ENCODE measurements at places on chromosomes 16 and 17. TPM values are rescaled to one million over a fixed set of nuclear protein-coding genes. Genes with fewer than 3 reads are reported as not detected.

- DNase-seq: no peak
These were observed 131.8 kb downstream of the CDH11 start for GRCh38 chr16:64990101-64990500.

DNA sequence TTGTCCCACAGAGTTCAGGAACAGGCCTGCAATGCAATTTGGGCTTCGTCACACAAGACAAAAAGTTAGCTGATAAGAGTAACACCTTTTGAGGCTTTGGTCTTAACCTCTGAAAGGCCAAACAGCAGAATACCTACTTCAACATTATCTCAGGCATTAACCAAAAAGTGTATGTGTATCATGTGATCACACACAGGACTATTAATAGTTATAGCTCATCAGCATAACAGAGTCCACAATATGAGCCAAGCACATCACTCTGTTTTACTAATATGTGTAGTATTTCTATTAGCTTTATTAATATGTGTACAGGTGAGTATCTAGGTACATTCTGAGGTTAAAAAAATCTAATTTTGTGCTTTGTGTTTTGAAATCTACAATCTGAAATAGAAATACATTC lies 30.8 kb downstream of the MYO1D start:
- DNase-seq: no peak

- DNase-seq: no peak
These were observed 8.0 kb downstream of the SGF29 start for GRCh38 chr16:28561557-28562187.

GRCh38 chr17:13346081-13346533 lies 255.6 kb downstream of the HS3ST3A1 start:
- DNase-seq: no peak

DNA sequence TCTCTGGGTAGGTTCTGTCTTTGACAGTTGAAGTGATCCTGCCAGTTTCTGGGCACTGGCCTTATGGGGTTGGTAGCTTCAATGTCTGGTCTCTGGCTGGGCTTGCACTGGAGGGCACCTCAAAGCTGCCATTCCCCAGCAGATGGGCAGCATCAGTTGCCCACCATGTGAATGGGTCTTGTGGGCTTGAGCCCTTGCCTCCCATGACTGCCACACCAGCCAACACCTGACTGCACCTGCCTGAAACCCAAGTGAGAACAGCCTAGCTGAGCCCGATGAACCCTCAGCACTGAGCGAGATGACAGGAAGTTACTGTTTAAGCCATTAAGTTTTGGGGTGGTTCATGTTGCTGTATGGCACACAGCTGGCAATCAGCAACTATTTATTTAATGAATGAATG lies 69.1 kb upstream of the AXIN2 start:
- no peak for DNase-seq

- DNase-seq: no peak
These were observed 400 bp downstream of the HCFC1R1 start for GRCh38 chr16:3023415-3023668.

- no peak for DNase-seq
These were observed 13.0 kb downstream of the ACTG1 start for GRCh38 chr17:81499601-81499970.

DNA sequence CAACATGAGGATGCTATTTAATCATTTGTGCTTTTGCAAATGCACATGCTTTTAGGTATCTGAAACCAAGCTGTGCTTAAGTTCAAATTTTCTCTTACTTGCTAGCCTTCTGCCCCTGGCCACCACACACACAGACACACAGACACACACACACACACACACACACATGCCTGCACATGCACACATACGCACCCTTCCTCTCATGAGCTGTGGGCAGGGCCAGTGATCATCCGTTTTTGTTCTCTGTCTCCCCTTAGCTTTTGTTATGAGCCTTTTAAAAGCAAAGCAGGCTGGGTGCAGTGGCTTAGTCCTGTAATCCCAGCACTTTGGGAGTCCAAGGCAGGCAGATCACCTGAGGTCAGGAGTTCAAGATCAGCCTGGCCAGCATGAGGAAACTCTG lies 34.2 kb downstream of the CD300LF start:
- no peak for DNase-seq

DNA sequence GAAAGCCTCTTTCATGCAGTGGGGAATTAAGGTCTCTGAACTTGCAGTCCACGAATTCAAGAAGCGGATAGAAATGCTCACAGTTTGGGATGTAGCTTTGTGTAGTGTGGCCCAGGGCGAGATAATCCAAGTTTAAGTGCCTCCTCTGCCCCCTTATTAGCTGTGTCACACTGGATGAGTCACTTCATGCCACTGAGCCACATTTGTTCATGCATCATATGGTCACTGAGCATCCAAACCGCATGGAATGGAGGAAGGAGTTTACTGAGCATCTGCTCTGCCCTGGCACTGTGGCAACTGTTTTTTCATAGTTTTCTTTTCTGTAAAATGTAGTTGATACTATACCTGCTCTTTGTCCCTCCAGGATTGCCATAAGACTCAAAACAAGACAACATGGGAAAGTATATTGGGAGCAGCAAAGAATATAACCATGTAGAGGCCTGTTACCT lies 15.1 kb upstream of the DHX8 start:
- no peak for DNase-seq

GRCh38 chr17:8949061-8949661 lies 16.3 kb downstream of the PIK3R5 start:
- no peak for DNase-seq

GRCh38 chr17:17859909-17860765 lies 23.4 kb upstream of the SREBF1 start:
- DNase-seq: no peak

DNA sequence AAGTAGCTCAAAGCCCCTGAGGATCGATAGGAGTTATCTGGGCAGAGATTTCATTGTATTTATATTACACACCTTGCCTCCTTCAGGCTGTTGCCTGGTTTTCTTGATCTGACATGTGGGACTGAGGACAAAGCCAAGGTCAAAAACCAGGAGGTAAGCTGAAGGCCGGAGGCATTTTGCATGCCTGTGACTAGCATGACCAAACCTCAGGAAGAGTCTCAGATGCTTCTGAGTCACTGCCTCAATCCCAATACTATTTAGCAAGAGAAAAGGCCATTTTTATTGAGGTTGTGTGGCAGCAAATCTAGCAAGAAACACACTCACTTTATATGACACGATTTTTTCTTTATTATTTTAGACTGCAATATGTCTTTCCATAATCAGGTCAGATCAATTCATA lies 968.1 kb downstream of the CDH11 start:
- no peak for DNase-seq

- DNase-seq: no peak
These were observed 8.9 kb upstream of the MRTFB start for GRCh38 chr16:14062261-14062660.

Gene CRHR1
- not detected for polyA plus RNA-seq

Gene TBX21
- polyA plus RNA-seq: 0.21 TPM

Gene PHOSPHO1
- polyA plus RNA-seq: 2.3 TPM

Gene CHRNE
- polyA plus RNA-seq: 1.3 TPM

Gene CWC25
- 27.4 TPM for polyA plus RNA-seq

Gene KRT31
- polyA plus RNA-seq: not detected

Gene KCNJ12
- 6.5 TPM for polyA plus RNA-seq

Gene HYDIN
- polyA plus RNA-seq: 17.7 TPM

Gene TBX2
- polyA plus RNA-seq: 99.4 TPM

Gene CAPNS2
- polyA plus RNA-seq: 0.25 TPM

Gene GNGT2
- 1.4 TPM for polyA plus RNA-seq

Gene HSF5
- polyA plus RNA-seq: 0.36 TPM
